GOT3 (cell line): ENCODE measurements at places on chromosomes 2 and 18.

GRCh38 chr18:44731530-44732237 lies 51.0 kb downstream of the SETBP1 start:
- no peak for DNase-seq

GRCh38 chr2:128375454-128375853 lies 56.8 kb upstream of the HS6ST1 start:
- DNase-seq: no peak

DNA sequence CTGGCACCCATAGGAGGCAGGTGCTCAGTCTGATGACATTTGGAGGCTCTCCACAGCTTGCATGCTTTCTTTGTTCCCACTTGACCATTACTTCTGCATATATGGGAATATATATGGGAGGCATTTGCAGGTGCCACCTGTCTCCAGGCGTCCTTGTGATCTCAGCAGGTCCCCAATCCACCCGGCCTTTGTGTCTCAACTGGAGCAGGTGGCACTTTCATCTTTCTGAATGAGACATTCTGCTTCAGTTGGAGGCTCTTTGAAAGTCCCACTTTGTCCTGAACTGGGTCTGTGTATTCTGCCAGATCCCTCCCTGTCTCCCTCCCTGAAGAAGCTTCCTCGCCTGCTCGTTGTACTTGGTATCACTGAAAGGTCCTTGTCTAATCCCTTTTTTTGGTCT lies 318.1 kb upstream of the EPAS1 start:
- no peak for DNase-seq

DNA sequence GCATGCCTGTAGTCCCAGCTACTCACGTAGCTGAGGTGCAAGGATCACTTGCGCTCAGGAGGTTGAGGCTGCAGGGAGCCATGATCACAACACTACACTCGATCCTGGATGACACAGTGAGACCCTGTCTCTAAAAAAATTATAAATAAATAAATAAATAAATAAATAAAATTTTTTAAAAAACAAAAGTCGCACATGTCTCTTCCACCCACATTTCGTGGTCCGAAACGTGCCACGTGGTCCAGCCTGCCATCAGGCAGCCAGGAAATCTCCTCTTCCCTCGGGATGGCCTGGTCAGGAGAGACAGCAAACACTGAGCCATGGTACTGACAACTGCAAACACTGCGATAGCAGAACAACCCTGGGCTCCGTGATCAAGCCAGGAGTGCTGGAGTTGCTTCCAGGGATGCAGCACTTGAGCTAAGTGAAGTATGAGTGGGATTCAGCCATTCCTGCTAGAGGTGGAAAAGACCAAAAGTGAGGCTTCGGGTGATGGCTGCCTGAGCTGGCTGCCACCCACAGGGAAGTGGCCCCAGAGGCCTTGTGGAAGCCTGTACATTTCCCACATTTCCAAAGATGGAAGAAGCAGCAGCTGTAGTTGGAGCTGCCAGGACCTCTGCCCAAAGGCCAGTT lies 193.1 kb downstream of the SMAD2 start:
- DNase-seq: no peak

DNA sequence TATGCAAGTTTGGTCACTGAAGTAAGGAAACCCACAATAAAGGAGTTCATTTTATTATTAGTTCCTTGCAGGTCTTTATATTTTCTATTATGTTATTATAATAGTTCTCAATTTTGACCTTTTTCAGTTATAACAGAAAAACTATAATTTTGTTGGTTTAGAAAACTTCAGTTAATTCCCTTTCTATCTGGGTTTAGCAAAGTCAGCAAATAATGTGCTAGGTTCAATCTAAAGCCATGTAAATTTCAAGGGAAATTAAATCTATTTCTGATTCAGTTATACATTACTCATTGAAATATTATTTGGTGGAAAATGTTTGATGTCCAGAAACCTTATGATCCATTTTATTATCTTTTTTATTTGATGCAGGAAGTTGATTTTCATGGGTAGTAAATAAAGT lies 43.7 kb downstream of the MYL1 start:
- DNase-seq: no peak

DNA sequence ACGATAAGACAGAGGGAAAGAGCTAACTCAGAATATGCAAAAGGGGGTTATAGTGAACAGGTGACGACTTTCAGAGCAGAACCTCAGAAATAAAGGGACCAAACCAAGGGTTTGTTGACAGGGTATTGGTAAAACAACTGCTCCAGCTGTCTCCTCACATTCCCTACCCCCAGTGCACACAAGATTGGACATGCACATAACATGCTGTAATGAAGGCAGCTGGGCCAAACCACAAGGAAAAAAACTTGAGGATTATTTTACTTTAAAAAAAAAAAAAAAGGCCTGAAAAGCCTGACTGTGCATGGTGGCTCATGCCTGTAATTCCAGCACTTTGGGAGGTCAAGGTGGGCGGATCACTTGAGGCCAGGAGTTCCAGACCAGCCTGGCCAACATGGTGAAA lies 3.5 kb downstream of the RBM43 start:
- DNase-seq: no peak

DNA sequence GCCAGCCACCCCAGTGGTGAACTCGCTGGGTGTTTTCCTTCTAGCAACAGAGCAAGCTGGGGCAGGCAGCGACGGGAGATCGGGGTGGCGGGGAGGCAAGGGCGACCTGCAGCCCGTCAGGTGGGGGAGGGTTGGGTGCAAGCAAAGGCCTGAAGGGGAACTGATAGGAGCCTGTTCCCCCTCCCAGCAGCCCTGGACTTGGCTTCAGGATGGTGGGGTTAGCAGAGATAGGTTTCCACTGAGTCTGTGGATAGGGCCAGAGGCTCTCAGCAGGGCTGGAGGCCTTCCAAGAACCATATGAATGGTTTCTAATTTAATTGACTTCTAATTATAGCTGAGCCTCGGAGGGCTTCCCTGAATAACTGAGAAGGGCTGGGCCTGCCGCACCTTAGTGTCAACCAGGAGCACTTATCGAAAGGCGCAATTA lies 55.3 kb downstream of the EDAR start:
- DNase-seq: no peak

DNA sequence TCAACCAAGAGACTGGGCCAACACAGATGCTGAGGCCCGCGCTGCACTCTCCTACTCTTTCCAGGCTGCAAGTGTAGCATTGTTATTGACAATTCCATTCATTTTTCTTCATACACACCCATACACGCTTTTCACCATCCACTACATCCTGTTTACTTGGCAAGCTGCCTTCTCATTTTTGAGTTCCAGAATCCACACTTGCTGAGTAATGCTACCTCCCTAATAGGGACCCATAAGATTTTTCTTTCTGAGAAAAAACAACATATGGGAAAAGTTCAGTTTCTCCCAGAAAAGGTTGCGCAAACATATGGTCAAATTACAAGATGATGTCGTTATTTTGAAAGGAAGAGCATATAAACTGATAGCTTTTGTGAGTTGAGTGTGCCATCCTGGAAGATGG lies 3.3 kb upstream of the NETO1 start:
- DNase-seq: no peak

GRCh38 chr2:237374284-237375060 lies 39.5 kb downstream of the COL6A3 start:
- DNase-seq: no peak

GRCh38 chr2:226601881-226602662 lies 197.5 kb downstream of the IRS1 start:
- no peak for DNase-seq

- DNase-seq: no peak
These were observed 71.4 kb upstream of the FAM98A start for GRCh38 chr2:33670392-33670937.

- no peak for DNase-seq
These were observed 40.4 kb downstream of the FTCDNL1 start for GRCh38 chr2:199810422-199811171.

DNA sequence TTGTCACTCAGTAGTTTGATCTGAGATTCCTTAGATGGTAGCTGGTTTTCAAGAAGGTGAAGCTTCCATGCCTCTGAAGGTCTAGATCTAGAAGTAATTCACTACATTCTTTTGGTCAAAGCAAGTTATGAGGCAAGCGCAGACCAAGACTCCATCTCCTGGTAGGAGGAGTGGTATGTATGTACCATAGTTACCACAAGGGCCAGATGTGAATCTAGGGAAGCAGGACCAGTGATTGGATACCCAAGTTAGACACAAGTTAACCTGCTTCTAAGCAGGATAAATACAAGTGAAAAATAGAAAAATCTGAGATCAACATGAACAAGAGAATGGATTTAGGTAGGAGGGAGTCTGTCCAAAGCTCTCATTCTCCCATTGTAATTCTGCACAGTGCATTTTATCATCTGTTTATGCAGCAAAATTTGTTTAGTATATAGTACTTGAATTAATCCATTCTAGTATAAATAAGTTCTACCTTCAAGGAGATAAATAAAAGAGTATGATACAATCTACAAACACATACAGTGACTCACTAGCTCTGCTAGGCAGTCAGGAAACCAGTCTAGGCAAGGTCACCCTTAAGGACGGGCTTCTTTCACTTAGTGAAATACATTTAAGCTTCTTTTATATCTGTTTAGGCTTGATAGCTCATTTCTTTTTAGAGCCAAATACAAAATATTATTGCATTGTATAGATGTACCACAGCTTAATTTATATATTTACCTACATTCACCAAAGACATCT lies 14.2 kb upstream of the DOCK10 start:
- no peak for DNase-seq

DNA sequence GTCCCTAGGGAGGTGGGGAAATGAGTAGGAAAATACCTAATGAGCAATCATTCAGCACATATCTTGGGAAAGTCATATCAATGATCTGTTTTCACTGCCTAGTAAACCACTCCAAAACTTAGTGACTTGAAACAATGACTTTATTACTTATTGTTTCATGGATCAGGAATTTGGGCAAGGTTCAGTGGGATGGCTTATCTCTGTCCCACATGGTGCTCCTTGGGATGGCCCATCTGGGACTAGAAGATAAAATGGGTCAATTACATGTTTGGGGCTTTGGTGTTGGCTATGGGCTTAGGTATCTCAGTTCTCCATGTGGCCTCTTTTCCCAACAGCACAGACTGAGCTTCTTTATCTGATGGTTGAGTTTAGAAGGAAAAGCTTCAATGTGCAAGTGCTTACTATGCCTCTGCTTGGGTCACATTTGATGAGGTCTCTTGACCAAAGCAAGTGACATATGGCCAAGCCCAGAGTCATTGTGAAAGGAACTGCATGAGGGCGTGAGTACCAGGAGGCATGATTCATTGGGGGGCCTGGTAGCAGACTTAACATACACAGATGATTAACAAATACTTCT lies 218.1 kb upstream of the TNP1 start:
- no peak for DNase-seq

DNA sequence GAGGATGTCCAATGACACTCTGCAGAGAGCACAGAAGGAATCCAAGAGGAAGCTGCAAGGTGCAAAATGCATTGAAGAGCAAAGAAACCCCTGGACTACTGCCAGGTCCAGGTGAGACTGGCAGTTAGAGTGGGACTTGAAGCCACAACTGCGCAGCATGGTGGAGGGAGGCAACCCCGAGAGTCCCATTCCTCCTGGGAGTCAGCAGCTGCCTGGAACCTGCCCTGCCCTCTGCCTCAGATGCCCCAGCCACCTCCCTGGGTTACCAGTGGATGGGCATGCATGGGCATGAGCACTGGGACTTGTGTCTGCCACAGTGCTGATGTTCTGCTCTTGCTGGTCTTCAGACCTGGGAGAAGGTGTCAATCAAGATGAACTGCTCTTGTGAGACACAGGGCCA lies 43.2 kb downstream of the ANKMY1 start:
- DNase-seq: no peak

- DNase-seq: no peak
These were observed 15.1 kb downstream of the CLIP4 start for GRCh38 chr2:29130295-29130694.

DNA sequence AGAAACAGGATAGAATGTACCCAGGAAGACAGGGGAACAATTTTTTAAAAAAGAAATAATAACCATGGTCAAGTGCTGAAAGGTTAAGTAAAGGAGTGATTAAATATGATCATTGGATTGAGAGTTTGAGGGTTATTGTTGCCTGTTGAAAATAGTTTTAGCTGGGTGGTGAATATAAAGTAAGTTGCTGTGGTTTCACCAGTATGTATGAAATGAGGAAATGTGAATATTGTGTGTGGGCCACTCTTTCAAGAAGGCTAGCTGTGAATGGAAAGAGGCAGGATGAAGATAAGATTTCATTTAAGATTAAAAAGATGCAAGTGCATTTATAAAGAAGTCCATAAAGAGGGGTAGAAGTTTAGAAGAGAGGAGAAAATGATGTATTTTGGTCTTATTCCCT lies 53.8 kb downstream of the GULP1 start:
- DNase-seq: no peak

DNA sequence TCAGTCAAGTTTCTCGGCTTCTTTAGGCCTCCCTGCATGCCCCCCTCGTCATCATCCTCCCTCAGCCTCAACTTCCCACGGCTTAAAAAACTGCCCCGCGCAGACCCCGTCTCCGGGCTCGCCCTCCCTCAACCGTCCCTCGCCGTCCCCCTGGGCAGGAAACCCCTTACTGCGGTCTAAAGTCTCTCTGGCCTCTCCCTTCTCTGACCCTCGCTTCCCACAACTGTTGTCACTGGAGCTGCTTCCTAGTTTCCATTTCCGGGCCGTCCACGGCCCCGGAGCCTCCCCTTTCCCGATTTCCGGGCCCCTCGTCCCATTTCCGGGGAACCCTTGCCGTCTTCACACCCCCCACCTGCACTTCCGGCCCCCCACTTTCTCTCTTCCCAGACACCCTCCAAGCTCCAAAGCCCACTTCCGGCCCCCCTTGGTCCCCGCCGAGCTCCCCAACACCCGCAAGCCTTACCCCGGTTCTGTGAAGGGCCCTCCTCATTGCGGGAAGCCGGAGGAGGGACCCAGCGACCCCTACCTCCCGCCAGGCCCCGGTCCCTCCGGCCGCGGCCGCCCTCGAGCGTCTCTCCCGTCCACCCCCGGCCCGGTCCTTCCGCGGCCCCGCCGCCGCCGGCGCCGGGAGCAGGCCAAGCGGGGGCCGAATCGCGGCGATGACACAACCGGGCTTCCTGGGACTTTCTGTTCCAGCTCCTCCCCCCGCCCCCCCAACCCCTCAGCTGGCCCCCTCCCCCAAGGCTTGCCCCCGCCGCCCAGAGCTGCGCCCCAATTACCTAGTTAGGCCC lies 513 bp downstream of the TRIP12 start:
- peak; percentile 36 for DNase-seq

DNA sequence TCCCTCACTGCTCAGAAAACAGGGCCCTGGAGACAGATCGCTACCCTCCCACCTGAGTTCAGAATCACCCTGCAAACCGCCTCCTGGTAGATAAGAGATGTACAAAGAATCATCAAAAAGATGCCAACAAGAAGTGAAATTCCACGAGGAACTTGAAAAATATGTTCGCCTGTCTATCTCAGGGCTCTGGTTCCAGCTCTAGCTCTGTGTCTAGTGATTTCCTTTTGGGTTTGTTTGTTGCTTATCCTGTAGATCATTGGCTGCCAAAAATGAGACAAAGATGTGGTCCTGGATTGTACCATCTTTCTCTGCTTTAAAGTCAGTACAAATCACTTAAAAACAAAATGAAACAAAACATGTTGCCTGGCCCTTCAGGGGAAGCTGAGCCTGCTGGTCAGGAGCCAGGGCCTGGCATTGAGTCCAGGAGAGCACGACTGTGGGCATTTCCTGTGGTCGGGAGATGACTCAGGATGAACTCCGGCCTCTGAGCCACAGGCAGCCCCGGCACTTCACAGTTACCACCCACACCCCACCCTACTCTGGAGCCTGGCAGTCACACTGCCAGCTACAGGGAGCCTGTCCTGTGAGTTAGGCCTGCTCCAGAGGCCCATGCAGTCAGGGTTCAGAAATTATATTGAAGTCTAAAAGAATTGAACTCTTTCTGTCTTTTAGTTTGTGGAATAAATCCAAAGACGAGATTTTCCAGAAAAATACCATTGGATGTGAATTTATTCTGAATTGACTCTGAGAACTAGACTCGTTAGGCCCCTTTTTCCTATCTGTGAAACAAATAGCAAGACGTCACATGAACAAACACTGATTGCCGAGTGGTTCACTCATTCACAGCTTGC lies 8.0 kb upstream of the ITGB6 start:
- DNase-seq: peak; percentile 59
